Effector memory CD8-positive, alpha-beta T cell (primary cell): ENCODE measurements at places on chromosomes 3 and 15.

GRCh38 chr15:41648770-41649169 lies 11.4 kb upstream of the MGA start:
- H3K36me3 ChIP-seq, result no peaks in the 10 kb centered on the region
- no peaks in the 10 kb centered on the region for H3K4me1 ChIP-seq
- DNase-seq, result no peak
- H3K27ac ChIP-seq, result no peak overlapping the region

DNA sequence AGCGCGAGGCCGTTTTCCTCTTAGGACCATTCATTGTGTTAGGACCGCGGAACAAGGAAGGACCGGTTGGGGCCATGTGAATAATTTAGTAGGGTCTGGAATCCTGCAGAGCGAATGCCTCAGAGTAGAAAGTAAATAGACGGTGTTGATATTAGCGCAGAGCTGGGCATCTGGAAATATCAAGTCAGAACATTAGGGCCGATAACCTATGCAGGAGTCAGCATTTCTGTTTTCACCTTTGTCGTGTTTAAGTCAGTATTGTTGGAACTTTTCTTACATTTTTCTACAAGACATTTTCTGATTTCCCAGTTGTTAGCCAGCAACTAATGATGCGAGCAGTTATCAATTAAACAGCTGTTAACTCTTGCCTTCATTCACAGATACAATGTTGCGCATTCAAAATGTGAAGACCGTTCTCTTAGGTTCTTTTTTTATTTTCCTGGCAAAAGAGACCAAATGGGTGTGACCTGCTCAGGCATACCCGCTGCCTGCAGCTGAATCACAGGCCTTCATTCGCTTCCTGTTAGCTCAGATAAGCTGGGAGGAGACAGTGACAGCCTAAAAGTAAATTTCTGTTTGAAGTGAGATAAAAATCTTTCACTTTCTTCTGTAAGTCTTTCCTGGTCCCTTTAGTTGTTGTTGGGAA lies 966 bp upstream of the PKM start:
- peak; percentile 11 for DNase-seq
- peak overlapping the region; percentile 94 for H3K4me3 ChIP-seq
- H3K27ac ChIP-seq, result peak overlapping the region; percentile 91
- H3K27me3 ChIP-seq, result no peaks in the 10 kb centered on the region

GRCh38 chr3:5239602-5240001 lies 52.1 kb downstream of the EDEM1 start:
- no peak overlapping the region for H3K27ac ChIP-seq
- H3K4me3 ChIP-seq, result no peak overlapping the region
- H3K4me1 ChIP-seq, result no peaks in the 10 kb centered on the region
- no peaks in the 10 kb centered on the region for H3K36me3 ChIP-seq
- no peak for DNase-seq

- H3K4me1 ChIP-seq, result no peaks in the 10 kb centered on the region
- H3K4me3 ChIP-seq, result no peak overlapping the region
- no peak for DNase-seq
- H3K27ac ChIP-seq, result no peak overlapping the region
- no peaks in the 10 kb centered on the region for H3K36me3 ChIP-seq
- H3K27me3 ChIP-seq, result peaks cover 43% of the 10 kb centered on the region
Measured at GRCh38 chr15:61038387-61038786, 190.7 kb downstream of the RORA start.
